ENCODE measurements at places on chromosomes 7 and 10.

DNA sequence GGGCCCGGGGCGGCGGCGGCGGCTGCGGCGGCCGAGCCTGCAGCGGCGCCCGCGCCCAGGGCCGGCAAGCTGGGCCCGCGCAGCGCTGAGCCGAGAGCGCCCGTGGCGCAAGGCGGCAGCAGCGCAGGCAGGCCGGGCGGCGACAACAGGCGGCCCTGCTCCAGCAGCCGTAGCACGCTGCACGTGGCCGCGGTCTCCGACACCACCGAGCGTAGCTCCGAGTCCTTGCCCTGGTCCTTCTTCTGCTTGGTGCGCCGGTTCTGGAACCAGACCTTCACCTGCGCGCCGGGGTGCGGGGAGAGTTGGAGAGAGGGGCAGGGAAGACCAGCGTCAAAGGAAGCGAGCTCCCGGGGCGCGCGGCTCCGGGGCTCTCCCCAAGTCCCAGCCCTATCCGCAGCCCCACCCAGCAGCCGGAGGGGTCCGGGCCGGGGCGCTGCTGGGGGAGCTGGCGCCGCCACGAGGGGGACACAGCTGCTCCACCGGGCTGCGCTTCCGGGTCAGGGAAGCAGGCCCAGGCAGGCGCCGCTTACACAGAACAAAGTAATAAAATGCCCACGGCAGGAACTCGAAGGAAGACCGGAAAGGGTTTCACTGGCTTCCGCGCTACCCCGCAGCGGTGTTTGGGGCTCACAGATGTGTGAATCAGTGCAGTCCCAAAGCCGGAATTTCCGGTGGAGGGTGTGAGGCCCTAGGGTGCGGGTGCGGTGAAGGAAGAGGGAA is 3.6 kb downstream of the VAX1 start:
- DNase-seq, result no peak

DNA sequence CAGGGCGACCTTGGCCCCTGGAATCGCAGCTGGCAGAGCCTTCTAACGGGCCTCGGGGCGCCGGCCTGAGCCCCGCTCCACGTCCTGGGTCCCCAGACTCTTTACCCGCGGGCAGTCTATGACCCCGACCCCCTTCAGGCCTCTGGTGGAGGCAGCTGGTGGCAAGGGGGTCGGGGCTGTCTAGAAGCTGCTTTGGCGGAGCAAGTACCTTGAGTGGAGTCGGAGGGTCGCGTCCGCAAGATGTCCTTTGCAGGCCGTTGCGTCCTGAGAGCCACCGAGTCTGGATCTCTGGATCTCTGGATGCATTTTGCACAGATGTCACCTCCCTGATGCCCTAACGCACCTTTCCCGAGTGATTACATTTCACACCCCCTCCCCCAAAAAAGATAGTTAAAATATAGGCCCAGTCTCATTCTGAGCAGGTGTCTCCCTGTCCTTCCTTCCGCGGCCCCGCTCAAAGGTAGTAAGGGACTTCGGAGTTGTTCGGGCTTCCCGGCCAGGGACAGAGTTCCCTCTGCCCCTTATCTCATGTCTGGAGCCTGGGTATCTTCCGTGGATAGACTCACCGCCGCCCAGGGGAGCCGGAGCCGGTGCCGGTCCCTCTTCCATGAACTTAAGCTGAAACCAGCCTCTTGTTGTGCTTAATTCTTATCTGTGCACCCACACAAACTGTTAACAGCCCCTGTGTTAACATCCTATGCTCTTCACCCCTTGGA is 457 bp downstream of the ACADSB start:
- DNase-seq, result no peak

- no peak for DNase-seq
Measured at GRCh38 chr7:121406944-121407343, 10.8 kb upstream of the FAM3C start.

GRCh38 chr7:44284881-44285541 is 40.4 kb downstream of the CAMK2B start:
- no peak for DNase-seq

GRCh38 chr10:12535656-12536055 is 186.3 kb downstream of the CAMK1D start:
- no peak for DNase-seq

DNA sequence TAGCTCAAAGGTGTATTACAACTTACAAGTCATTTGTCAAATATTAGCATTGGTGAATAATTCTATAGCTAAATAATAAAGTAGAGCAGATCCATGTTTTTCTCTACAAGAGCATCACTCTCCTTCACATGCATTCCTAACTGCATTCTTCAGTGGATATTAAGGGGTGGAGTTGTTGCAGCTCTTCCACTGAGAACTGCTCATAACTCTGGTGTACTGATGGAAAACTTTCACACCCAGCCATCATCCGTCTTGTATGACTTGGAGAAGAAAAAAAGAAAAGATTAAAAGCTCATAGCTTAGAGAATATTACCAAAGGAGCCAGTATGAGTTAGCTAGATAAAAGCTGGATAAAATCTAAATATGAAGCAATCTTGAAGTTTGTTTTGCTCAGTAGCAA is 10.2 kb upstream of the FAM13C start:
- no peak for DNase-seq

DNA sequence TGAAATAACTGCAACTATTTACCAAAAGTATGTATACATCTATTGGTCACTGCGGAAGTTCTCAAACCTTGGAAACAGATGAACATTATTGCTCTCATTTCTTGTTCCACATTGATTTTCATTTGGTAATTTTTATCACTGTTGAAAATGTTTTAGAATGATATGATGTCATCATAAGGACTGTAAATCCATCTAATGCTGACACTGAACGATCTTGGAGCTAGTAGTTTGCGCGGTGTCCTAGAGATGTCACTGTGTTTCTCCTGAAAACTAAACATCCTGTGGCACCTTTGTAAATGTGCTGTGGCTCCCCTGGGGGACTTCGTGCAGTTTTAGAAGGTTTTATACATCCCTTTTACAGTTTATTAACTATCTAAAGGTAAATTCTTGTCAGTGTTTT is 73.5 kb downstream of the DNAJB9 start:
- DNase-seq, result no peak

- DNase-seq, result no peak
Measured at GRCh38 chr10:110444004-110444337, 53.7 kb upstream of the DUSP5 start.

GRCh38 chr10:21264271-21264670 is 261.2 kb downstream of the SKIDA1 start:
- DNase-seq, result no peak

DNA sequence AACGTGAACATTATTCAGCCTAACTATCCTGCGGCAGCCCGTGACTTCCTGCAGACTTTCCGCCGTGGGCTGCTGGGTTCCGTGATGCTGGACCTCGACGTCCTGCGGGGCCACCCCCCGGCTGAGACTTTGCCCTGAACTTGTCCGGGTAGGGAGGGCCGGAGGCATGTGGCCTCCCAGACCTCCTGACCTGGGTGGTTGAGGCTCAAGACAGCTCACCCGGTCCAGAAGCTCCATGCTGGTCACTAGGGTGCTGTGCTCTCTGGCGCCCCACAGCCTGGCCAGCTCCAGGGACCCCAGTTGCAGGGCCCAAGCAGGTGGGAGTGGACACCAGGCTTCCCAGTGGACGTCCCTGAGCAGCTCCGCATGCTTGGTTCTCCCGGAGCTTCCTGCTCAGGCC is 4.4 kb downstream of the SPRN start:
- DNase-seq, result no peak

DNA sequence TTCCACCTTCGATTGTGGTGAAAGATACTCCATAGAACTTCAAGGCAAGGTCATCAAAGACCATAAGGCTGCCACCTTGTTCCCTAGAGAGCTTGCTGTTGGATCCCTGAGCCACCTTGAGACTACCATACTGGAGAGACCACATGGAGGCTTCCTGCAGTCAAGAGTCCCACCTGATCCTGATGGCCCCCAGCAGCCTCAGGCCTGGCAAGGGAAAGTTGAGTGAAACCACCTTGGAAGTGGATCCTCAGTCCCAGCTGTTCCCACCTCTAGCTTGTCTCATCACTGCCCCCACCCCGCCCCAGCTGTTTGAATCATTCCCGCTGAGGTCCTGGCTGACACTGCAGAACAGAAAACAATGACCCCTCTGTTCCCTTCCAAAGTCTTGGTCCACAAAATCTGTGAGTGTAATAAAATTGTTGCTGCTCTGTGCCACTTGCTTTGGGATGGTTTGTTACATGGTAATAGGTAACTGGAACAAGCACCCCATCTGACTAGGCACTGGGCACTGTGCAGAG is 32.0 kb downstream of the PRLHR start:
- no peak for DNase-seq

GRCh38 chr7:93551063-93551895 is 23.2 kb downstream of the CALCR start:
- DNase-seq, result no peak

GRCh38 chr10:44011603-44011981 is 362.9 kb upstream of the ZNF32 start:
- no peak for DNase-seq

DNA sequence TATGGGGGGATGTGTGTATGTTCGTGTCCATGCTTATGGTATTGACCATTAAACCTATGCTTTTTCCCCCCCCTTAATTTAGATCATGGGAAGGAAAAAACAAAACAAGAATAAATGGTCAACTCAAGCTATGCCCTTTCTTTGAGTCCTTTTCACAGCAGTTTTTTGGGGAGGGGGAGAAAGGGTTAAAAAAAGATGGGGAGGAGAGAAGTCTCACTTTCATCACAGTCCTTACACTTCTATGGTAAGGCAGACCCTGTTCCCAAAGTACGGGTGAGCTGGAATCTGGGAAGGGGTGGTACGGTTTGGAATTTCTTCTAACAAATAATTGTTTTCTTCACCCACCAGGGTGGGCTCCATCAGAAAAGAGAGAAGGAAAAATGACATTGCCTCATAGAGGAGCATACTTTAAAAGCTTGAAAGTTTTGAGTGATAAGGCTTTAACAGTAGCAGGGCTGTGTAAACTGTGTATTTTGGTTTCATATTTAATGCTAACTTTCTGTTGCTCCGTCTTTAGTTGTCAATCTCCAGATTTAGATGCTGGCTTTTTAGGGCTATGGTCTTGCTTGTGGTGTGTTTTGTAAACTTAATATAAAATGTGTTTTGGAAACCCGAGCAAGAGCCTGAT is 180.1 kb downstream of the TCF7L2 start:
- DNase-seq, result no peak

- no peak for DNase-seq
Measured at GRCh38 chr7:39910108-39910869, 39.8 kb upstream of the CDK13 start.

GRCh38 chr10:112332022-112332421 is 41.9 kb upstream of the ACSL5 start:
- DNase-seq, result no peak

GRCh38 chr7:143104759-143105158 is 27.1 kb upstream of the PIP start:
- no peak for DNase-seq

DNA sequence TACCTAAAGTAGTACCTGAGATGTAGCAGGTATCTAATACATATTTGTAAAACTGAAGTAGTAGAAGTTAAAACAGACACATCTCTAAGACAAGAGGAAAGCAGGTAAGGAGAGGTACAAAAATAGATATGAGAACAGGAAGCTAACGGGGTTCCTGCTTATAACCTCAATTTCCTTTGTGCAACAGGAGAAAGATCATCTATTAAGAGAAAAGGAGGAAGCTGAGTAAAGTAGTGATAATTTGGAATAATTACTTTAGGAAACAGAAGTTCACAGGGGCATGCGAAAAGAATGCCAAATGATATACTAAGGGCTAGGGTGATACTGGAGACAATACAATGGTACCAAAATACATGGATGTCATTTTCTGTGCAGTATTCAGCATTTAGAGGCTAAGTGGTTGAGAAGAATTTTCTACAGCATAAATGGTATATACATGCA is 108.7 kb downstream of the NRBF2 start:
- DNase-seq, result no peak

DNA sequence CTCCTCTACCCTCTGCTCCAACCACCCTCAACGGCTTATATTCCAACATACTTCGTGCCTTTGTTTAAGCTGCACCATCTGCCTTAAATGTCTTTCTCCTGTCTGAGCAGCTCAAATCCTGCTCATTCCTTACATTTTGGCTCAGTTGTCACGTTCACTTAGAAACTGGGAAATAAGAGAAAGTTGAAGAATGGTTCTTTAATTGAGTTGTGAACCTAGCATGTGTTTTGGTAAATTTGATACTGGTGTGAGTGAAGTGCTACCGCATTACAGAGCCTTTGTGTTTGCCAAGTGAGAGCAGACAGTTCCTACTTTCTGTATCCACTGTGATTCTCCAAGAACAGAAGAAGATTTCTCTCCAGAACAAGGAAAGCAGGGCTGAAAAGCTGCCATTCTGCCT is 54.3 kb downstream of the EPDR1 start:
- DNase-seq, result no peak

DNA sequence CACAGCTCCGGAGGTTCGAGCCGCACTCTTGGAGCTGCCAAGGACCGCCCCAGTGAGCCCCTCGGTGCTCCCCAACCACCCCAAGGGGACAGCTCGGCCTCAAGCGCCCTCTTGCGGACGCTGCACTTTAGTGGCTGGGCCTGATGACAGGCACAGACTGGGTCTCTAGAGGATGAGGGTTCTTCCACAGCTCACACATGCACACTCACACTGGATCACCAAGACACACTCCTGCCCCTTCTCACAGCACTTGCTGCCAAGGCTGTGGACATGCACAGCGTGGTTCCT is 2.1 kb downstream of the RET start:
- no peak for DNase-seq

GRCh38 chr7:142181211-142181610 is 69.7 kb downstream of the MGAM2 start:
- DNase-seq, result no peak

- DNase-seq, result no peak
Measured at GRCh38 chr7:36315309-36315944, 74.2 kb upstream of the ANLN start.

GRCh38 chr7:44147026-44147991 is 6.2 kb upstream of the MYL7 start:
- no peak for DNase-seq

DNA sequence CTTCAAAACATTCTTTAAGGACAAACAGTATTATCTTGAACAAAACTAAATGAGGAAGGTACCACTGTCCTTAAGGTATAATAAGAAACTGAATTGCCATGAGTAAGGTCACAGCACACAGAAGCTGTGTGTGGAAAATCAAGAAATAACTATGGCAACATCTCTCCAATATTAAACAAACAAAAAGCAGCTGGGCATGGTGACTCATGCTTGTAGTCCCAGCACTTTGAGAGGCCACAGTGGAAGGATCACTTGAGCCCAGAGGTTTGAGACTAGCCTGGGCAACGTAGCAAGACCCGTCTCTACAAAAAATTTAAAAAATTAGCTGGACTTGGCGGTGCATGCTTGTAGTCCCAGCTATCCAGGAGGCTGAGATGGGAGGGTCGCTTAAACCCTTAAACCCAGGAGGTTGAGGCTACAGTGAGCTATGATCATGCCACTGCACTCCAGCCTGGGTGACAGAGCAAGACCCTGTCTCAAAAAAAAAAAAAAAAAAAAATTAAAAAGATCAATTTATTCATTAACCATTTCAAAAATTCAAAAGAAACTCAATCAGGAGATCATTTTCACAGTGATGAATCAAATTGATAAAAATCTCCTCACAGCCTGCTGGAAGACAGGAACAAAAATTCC is 195.4 kb downstream of the SKIDA1 start:
- no peak for DNase-seq
